ENCODE measurements at places on chromosomes 13 and 19.

DNA sequence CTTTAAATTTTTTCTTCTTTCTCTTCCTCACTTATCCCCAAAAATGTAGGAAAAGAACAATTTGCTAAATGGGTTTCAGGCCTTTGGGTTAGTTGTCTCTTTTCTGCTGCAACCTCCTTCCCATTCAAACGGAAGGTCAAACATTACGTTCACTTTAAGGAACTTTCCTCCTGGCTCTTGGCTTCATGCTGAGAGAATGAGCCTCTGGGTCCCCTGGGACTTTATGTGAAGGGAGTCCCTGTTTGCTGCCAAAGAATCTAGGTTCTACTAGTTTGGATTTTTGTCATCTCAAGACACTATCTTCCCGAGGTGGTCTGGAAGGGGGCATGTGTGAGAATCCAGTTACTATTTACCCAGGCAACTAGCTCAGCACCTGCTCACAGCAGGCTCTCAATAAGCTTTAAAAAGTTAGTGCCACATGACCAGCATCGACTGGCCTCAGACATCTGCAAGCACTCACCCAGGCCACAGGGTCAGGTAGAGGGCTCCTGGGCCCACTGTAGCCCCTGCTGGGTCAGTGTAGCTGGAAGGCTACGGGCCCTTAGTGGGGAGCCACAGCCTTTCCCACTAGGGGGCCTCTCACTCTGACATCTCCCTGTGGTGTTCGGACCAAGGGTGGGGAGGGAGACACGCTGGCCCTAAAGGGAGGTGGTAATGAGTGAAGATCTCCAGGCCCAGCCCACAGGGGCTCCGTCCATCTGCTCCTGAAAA is 40.5 kb downstream of the FAM124A start:
- DNase-seq: no peak

DNA sequence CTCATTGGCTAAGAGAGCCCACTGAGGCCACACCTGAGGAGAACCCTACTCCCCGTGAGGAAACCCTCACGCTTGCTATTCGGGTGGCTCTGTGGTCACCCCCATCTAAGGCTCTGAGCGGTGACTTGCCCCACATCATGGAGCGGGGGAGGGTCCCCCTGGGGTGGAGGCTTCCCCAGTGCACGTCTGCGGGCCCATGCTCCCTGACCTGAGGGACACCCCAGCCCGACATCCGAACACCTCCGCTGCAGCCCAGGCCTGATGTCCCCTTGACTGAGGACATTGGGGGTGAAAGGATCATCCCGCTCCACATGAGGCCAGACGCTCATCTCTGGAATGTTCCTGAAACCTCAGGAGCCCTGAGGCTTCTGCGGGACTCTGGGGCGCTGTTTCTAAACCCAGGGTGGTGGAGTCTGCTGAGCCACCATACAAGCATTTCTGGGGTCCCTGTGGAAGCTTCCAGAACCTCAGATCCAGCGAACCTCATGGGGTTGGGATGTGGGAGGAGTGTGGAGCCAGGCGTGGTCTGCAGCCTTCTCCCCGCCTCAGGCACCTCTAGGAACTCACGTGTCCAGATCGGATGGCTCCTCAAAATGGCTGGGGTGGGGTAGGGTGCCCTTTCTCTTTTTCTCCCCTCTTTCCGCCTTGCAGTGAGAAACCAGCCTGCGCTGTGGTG is 19.9 kb downstream of the TMED1 start:
- no peak for DNase-seq

DNA sequence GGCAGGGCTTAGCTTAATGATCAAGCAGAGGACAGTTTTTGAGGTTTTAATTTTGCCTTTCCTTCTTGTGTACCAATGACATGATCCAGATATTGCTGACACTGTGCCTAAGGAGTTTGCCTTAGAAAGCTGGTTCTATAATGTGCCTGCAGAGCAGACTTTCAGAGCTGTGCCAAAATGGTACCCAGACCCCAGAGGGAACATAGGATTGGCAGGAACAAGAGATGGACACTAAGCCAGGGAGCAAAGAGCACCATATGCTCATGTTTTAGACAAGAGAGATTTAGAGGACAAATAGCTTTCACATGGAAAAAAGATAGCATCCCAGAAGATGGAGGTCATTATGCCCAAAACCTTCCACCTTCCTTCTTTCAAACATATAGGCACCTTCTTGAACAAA is 1241.5 kb upstream of the SPRY2 start:
- no peak for DNase-seq

- DNase-seq: no peak
Measured at GRCh38 chr13:20051366-20051765, 92.8 kb downstream of the ZMYM2 start.

DNA sequence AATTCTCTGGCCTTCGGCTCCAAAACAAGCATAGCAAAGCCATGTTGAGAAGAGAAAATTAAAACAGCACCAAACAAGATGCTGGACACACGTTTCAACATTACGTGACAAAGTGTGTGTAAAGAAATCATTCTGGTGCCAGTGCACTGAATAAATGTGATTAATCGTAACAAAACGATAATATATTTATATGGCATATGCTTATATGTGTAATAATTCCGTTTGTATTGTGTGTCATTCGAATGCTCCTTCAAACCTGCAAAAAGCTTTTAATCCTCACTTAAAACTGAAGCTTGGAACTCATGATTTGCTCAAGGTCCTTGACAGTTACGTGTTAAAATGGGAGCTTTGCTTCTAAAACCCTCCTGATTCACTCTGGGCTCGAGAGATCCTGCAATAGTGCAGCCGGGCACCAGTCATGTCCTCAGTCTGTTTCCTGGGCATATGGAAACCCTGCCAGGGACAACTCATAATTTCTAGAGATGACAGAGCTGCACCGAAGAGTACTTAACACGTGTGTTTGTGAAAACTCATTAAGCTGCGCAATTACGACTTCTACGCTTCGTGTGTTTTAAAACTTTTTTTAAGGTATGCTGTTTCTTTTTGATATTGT is 731 bp upstream of the AKAP8L start:
- no peak for DNase-seq

DNA sequence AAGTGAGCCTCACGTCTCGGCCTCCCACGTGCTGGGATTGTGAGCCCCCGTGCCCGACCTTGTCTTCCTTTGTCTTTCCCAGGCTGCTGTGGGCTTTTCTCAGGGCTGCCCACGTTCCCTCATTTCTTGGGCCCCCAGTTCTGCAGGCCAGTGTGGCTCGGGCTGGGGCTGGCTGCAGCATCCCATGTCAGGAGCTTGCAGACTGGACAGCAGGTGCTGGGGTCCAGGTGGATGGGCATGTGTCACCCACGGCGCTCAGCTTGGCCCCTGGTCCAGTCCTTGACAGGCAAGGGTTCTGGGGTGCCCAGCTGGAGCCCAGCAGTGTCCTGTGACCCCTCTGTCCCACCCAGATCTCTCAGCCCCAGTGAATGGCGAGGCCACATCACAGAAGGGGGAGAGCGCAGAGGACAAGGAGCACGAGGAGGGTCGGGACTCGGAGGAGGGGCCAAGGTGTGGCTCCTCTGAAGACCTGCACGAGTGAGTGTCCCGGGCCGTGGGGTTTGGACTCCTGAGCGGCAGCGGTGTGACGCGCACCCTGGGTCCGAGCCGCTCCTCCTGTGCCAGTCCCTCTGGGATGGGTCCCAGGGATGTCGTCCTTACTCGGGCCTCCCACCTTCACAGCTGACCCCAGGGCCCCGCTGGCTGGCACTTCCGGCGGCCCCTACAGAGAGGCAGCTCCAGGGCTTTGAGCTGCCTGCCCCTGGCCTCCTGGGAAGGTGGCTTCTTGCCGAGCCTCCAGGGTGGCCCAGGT is 17.3 kb downstream of the PLIN4 start:
- DNase-seq: no peak

- DNase-seq: no peak
Measured at GRCh38 chr19:55640577-55641425, at the start of gene ZNF580. TSS of gene ZNF580 (plus strand) at chr19:55641002. CDS start at chr19:55642509, 1,507 bp downstream.

DNA sequence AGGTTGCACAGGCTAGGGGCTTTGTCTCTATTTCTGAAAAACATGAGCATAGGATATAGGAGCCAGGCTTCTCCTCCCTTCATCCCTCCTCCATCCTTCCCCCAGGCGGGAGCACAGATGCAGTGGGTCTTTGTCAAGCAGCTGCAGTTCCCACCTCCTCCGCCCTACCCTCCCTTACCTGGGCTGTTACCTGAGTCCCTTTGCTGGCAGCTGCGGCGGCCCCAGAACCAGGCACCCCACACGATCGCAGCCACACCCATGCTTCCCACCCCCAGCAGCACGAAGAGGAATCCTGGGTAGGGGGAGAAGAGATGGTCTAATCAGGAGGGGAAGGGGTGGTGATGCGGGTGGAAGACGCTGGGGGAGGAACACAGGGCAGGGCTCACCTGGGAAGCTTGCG is 7.8 kb downstream of the TMIGD2 start:
- DNase-seq: no peak

GRCh38 chr13:111323549-111323948 is 3.1 kb downstream of the TEX29 start:
- DNase-seq: no peak

Measured in vagina (tissue), 2 donors.